Smooth muscle cell of the coronary artery (primary cell): ENCODE measurements at places on chromosomes 2 and 18. TPM values are rescaled to one million over a fixed set of nuclear protein-coding genes. Genes with fewer than 3 reads are reported as not detected.

KCNS3 gene
- total RNA-seq, result 0.70 and 3.8 TPM in 2 replicates

DSG1 gene
- not detected in 2 replicates for total RNA-seq

COA5 gene
- 27.7 and 34.2 TPM in 2 replicates for total RNA-seq

POTEC gene
- 0.12 TPM in 1 of 2 replicates, not detected in the other for total RNA-seq

ETAA1 gene
- 5.4 and 12.3 TPM in 2 replicates for total RNA-seq

FNDC4 gene
- total RNA-seq, result 15.9 and 31.8 TPM in 2 replicates

CTAGE1 gene
- total RNA-seq, result 0.15 TPM in 1 of 2 replicates, not detected in the other

IL1RL2 gene
- total RNA-seq, result 0.38 and 4.3 TPM in 2 replicates

TCF7L1 gene
- total RNA-seq, result 1.9 and 2.0 TPM in 2 replicates

VWA3B gene
- total RNA-seq, result not detected in 2 replicates

GPR75 gene
- total RNA-seq, result 0.38 and 1.4 TPM in 2 replicates

SOX11 gene
- not detected in 2 replicates for total RNA-seq

DSG4 gene
- not detected in 2 replicates for total RNA-seq

TUBA4B gene
- total RNA-seq, result not detected in 2 replicates

MC2R gene
- total RNA-seq, result not detected in 2 replicates

ATG9A gene
- total RNA-seq, result 35.6 and 39.5 TPM in 2 replicates

CRYGD gene
- total RNA-seq, result not detected in 2 replicates

GATA6 gene
- total RNA-seq, result 4.4 and 51.6 TPM in 2 replicates

MOGAT1 gene
- not detected in 2 replicates for total RNA-seq

HOXD11 gene
- not detected in 2 replicates for total RNA-seq

TTN gene
- 0.12 and 0.38 TPM in 2 replicates for total RNA-seq

PLGLB2 gene
- total RNA-seq, result 0.23 and 0.60 TPM in 2 replicates

ABCA12 gene
- under 0.01 TPM in 2 replicates for total RNA-seq
